ENCODE measurements at places on chromosomes 2 and 18.

- no peak for DNase-seq
Observed at GRCh38 chr2:189370719-189371118, 70.6 kb upstream of the WDR75 start.

DNA sequence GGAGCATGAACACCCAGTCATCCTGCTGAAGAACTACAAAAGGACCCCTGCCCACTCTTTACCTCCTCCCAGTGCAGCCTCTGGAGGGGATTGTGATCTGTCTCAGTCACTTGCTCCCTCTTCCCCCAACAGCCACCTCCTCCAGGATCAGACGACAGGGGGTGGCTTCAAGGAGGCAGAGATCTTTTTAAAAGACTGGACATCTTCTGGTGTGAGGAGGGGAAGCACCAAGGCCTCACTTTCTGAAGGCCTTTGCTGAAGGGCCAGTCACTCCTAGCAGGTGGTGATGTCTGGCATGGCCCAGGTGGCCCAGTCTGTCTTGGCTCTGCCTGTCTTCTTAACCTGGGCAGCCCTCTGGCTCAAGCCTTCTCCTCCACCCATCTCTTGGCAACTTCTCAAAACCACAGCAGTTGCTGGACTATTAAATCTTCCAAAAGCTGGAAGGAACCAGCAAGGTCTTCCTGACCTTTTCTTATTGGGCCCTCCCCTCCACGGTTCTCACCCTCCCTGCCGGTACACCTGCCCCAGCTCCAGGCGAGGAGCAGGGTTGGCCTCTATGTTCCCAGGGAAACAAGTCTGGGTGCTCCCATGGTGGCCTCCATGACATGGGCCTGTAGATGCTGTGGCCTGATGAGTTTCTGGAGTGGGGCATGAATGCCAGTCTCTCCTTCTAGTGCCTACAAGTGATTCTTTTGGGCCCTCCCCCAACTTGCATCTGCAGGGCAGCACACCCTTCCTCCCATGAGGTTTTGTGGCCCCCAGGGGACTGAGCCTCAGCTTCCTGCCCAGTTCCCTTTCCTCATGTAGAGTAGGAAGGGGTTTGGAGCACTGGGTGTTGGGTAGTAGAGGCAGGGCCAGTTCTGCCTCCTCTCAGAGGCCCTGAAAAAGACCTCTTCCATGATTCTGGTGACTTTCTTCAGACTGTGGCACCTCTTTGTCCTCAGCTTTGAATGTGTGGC, 5.0 kb upstream of the ATP6V1B1 start:
- DNase-seq, result no peak

DNA sequence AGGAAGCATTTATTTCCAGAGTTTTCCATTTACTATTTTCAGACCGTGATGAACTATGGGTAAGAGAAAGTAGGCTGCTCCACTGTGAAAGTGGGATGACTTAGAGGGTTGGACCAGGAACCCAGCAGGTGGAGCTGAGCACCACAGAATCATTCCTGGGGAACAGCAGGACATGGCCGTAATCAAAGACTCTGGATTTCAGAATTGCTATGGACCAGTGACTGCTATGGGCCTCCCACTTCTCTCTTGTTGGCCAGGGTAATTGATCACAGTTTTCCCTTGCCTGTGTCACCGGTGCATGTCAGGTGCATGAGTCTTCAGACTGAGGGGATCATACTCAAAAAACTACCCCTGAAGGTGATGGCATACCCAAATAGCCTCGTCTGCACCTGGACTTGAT, 90.6 kb upstream of the GPC1 start:
- DNase-seq, result no peak

DNA sequence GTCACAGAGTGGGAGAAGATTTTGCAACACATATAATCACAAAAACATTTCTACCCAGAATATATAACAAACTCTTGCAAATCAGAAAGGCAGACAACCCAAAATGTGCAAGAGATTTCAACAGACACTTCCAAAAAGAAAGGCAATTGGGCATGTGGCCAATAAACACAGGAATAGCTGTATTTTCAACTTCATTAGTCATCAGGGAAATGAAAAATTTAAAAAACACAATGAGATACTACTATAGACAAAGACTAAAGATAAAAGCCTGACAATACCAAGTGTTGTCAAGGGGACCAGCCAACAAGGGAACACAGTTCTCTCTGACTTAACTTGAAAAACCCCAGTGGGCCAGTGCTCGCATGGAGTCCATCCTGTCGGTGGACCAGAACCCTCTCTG, 40.5 kb downstream of the MTHFD2 start:
- DNase-seq, result no peak

DNA sequence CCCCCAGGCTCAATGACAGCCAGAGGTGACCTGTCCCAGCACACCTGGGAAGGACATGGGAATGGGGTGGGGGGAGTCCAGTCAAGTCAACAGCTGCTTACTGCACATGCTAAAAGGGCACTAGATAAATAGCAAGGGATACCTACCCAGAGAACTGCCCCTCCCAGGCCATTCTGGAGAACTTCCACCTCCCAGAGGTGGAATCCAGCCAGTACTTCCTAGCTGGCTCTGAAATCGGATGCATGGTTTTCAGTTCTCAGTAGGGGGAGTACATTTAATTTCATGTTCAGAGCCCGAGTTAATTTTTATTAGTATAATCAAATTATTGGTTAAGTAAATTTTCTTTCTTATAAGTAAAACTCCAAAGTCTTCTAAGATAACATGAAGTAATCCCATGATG, 28.9 kb upstream of the ITGA6 start:
- DNase-seq, result no peak

- DNase-seq, result no peak
Observed at GRCh38 chr2:20213651-20214565, 11.0 kb downstream of the SDC1 start.

DNA sequence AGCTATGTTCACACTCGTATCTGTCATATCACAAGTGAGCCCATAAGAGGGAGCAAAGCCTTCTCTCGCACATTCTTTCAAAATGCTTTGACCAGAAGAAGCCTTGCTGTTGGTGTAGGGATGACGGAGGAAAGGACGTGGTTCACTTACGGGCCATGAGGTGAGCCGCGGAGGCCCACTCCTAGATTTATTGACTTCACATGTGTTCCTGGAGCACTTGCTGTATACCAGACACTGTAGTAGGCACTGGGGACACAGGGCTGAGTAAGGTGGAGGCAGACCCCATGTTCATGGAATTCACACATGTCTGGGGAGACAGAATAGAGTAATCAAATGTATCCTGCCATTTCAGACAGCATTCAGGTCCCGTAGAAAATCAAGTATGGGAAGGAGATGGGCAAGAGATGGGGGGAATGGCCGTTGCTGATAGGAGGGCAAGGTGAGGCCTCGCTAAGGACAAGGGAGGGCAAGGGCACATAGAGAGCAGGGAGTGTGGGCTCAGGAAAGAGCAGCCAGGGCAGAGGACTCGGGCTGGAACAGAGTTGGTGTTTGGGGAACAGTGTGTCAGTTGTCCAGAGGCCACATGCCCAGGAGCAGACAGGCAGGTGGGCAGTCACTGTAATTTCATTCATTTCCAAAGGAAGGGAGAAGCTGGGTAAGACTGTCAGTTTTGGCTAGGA, 182.2 kb downstream of the LDLRAD4 start:
- no peak for DNase-seq

GRCh38 chr2:119739580-119740255, 20.0 kb upstream of the PTPN4 start:
- DNase-seq, result no peak

All from activated CD4-positive, CD25-positive, alpha-beta regulatory T cell treated with anti-CD3 and anti-CD28 coated beads, Interleukin-2, amount 50 U/mL, for 16 hours (primary cell).